AG08395 (cell line): ENCODE measurements at places on chromosomes 7 and 10.

- no peak for DNase-seq
These were observed 44.3 kb upstream of the PDCD4 start for GRCh38 chr10:110827410-110827809.

DNA sequence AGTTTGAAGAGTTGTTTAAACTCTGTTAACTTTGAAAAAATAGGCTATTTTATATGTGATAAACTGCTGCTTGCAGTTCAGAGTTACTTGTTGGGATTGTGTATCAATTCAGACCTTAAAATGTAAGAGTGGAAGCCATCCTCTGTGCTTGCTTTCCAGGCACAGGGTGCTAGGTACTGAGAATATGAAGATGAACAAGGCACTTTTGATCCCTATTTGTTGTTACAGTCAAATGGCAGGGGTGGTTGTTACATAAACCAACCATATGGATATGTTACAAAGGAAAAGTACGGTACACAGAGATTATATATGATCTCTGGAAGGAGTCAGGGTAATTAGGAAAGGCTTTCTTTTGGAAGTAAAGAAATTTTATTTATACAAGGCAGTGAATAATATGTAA lies 63.8 kb downstream of the REEP3 start:
- no peak for DNase-seq

DNA sequence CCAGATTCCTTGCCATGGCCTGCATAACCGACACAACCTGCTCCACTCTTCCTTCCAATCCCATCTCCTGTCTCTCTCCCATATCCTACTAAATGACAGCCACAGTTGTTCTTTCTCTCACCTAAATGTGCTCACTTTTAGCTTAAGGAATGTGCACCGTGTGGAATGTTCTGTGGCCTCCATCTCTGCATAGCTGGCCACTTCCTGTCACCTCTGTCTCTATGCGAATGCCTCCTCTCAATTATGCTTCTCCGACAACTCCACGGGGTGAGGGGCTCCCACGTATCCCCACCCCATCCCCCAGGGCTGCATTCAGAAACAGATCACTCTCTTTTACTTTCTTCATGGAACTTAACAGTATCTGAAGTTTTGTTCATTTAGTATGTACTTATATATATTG lies 110.7 kb downstream of the RAB18 start:
- no peak for DNase-seq

- no peak for DNase-seq
These were observed 97.7 kb upstream of the MEOX2 start for GRCh38 chr7:15783987-15784693.

- DNase-seq: no peak
These were observed 10.6 kb downstream of the CPED1 start for GRCh38 chr7:120998996-120999565.

DNA sequence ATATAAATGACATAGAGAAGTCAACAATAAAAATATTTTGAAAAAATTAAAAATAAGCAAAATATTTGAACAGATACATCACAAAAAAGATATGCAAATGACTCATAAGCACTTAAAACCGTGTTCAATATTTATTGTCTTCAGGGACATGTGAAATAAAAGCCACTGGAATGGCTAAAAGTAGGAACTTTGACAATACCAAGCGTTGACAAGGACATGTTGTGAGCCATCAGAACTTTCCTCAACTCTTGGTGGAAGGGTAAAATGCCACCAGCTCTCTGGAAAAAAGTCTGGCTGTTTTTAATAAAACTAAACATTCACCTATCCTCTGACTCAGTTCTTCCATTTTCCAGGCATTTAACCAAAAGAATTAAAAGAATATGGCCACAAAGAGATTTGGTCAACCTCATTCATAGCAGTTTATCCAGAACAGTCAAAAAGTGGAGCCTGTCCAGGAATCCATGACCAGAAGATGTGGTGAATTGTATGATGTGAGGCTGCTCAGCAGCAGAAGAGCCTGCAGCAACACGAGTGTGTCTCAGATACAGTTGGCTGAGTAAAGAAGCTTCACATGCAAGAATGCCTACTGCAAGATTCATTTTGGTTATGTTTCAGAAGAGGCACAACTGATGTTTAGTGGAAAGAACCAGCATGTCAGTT lies 7.1 kb upstream of the KLF6 start:
- DNase-seq: no peak

GRCh38 chr10:51672039-51672535 lies 27.3 kb downstream of the CSTF2T start:
- DNase-seq: no peak

GRCh38 chr7:80735330-80735729 lies 96.9 kb downstream of the CD36 start:
- DNase-seq: no peak

DNA sequence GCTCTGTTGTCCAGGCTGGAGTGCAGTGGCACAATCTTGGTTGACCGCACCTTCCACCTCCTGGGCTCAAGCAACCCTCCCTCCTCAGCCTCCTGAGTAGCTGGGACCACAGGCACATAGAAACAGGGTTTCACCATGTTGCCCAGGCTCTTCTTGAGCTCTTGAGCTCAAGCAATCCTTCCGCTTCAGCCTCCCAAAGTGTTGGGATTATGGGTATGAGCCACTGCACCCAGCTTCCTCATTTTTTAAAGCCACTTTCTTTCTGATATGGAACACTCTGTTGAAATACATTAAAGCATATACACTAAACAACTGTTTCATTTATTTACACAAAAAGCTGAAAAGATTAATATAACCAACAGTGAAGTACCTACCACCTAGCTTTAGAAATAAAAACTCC lies 117.2 kb downstream of the CLEC2L start:
- DNase-seq: no peak
